ENCODE measurements at places on chromosomes 16 and 17. TPM values are rescaled to one million over a fixed set of nuclear protein-coding genes. Genes with fewer than 3 reads are reported as not detected.

DNA sequence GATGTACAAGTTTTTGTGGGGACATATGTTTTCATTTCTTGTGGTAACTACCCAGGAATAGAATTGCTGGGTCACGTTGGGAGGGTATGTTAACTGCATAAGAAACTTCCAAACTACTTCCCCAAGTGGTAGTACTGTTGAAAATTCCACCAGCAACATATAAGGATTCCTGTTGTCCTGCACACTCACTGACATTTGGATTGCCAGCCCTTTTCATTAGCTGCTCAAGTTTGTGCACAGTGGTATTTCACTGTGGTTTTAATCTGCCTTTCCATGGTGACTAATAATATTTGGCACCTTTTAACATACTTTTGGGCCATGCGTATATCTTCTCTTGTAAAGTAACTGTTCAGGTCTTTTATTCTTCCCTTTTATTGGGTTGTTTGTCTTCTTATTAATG is 103.3 kb downstream of the GNAO1 start:
- no peak for DNase-seq

DNA sequence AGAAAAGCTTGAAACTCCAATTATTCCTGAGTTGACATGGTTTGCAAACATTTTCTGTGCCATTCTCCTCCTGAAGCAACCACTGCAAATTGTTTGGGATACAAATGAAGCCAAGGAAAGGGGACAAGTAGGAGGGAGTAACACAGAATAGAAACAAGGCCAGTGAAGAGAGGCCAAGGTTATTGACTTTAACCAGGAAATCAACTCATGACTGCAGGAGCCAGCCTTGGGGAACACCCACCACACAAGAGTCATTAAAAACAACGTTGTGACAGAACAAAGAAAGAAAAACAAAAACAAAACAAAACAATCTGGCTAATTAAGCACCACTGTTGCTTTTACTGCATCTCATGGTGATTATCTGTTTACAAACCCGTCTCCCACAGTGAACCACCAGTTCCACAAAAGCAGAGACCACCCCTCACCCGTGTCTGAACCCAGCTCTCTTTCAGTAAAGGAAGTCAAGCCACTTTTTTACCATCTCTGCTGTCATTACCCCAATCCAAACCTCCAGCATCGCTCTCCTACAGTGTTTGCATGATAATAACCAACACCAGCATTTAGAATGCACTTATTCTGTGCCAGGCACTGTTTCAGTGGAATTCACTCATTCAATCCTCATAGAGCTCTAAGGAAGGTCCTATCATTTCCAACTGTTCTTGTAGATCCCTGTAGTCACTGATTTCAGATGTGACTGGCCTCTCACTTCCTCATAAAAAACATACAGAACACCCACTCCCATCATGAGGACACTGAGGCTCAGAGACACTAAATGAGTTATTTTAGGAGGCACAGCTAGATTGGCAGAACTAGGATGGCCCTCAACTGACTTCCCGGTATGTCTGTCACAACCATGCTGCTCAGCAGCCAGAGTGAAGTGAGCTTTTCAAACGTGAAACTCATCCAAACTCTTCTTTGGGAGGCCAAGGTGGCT is 2.0 kb downstream of the ZDHHC1 start:
- no peak for DNase-seq

- DNase-seq, result no peak
Observed at GRCh38 chr16:81790830-81791435, 11.8 kb downstream of the PLCG2 start.

- no peak for DNase-seq
Observed at GRCh38 chr16:84614968-84615813, 2.7 kb downstream of the COTL1 start.

BRICD5 gene
- polyA plus RNA-seq, result 3.4 TPM

TMC6 gene
- polyA plus RNA-seq, result 5.5 TPM

EVPLL gene
- polyA plus RNA-seq, result not detected

Measured in SK-N-SH (cell line).